ENCODE measurements at places on chromosomes 2 and 18.

- DNase-seq = no peak
Measured at GRCh38 chr2:238138331-238139195, at the start of gene KLHL30. Gene KLHL30 (plus strand): TSS chr2:238138668. CDS start chr2:238140755, 2,087 bp downstream.

DNA sequence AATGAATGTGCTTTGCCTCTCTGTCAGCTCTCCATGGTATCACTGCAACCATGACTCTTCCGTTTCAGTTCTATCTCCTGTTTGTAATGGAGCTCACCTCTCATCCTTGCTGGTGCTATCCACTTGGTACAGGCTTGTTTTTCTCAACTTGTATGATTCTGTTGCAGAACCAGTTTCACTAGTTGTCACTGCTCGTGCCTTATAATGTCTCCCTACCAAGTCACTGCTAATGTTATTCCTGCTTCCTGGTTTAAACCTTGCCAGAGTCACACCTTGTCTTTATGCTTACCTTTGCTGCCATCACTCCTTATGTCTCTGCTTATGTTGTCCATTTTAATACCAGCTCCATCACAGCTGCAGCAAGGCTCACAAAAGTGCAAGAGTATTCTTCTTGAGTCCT is 1191.0 kb upstream of the LRRTM1 start:
- no peak for DNase-seq

GRCh38 chr2:222827417-222827816 is 33.4 kb upstream of the ACSL3 start:
- no peak for DNase-seq

DNA sequence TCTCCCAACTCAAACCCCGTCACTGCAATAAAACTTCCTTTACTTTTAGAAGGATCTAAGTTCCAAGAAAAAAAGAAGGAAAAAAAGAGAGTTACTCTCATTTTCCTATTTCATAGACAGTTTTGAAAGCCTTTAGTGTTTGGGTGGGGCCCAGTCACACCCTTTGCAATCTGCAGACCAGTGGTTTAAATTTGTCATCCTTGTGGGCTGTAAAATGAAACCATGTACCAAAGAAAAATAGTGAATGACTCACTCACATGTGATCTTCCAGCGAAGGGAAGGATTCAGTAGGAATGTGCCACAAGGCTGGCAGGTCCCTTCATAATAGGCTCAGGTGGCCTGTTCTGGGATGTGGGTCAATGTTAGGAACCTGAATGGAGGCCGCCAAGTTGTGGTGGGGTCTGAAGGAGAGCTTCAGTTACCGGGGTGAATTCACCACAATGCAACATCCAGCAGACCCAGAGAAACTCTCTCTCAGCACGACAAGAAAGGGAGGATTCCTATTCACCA is 28.3 kb downstream of the ANXA4 start:
- DNase-seq = no peak

DNA sequence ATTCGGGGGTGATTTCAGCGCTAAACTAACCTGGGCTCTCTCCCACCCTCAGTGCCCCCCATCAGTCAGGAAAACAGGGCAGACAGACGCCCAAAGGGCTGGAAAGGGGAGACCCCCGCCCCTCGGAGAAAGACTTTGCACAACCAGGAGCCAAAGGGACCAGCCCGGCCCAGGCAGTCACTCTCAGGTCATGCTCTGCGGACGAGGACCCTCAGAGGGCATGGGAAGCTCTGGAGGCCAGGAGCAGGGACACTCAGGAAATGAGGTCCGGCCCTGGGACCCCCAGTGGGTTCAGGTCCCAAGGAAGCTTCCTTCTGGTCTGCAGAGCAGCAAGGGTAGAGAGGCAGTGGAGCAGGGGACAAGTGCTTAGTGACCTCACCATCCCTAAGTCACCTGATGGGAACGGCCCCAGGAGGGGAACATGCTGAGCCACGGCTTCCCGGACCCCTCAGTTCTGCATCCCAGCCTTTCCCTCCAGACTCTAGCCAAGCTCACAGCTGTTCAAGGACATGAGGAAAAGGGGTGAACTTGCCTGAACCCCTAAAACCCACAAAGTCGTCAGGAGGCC is 88.0 kb upstream of the GPC1 start:
- no peak for DNase-seq

All from caudate nucleus (tissue), 63 donors.